ENCODE measurements at places on chromosomes 2 and 18. TPM values are rescaled to one million over a fixed set of nuclear protein-coding genes. Genes with fewer than 3 reads are reported as not detected.

- no peak for DNase-seq
Observed at GRCh38 chr2:238489896-238490295, 63.2 kb downstream of the ASB1 start.

CCDC178 gene
- total RNA-seq: 2.8 TPM

DNA sequence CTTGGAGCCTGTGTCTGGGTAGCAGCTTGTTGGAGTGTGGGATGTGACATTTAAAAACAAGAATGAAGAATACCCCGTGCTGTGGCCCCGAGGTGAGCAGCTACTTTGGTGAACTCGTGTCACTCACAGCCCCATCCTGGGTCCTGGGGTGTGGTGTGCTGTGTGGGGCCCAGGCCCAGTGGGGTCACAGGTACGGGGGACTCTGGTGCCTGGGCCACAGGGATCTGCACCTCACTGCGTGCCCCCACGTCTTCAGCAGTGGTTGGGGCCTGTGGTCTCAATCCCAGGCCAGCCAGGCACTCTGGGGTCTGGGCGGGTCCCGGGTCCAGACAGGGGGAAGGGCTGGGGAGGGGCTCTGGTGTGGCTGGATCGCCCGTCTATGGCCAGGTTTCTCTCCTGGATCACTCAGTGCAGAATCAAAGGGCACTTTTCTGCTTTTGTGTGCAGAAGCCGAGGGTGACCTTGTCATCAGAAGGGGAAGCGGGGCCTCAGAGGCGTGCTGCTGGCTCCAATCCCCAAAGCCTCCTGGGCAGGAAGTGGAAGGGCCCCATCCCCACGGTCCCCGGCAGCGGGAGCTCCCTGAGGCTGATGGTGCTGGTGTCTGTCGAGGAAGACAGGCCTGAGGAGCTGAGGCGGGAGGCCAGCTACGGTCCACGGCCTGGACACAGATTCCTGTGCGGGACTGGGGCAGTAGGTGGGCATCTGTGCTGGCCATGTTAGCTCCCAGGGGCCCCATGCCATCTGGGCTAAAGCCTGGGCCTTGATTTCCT, 1.4 kb downstream of the GPR35 start:
- DNase-seq: no peak

REG3A gene
- not detected for total RNA-seq

DNA sequence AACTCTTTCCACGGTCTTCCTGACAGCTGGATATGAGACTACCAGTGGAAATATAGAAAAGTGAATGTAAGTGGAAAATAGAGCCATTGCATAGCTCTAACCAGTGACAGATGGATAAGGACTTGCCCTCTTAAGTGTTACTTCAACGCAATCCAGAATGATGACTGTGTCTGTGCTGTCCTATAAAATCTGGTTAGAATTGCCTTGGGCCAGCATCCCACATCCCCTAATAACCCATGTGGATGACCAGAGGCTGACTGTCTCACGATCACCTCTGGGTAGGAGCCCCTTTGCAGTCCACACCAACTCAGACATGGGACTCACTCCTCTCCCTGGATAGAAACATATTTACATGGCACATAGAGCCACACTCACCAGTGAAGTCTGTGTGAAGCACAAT, 186.6 kb downstream of the C1D start:
- no peak for DNase-seq

DNA sequence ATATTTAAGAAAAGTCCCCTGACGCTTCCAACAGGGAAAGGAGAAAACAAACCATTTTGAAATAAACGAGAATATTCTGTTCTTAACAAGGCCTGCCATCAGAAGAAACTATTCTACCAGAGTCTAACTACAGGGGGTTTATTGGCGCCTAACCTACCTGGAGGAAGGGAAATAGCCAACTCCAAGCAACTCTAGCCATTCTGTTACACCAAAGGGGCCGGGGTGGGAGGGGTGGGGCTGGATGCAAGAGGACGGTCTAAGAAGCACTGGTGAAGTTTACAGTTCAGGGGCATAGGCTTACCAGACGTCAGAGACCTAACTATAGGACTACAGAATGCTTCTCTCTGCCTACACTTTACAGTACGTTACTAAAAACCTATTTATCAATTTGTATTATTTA, 60.5 kb upstream of the GALNT5 start:
- no peak for DNase-seq

DNA sequence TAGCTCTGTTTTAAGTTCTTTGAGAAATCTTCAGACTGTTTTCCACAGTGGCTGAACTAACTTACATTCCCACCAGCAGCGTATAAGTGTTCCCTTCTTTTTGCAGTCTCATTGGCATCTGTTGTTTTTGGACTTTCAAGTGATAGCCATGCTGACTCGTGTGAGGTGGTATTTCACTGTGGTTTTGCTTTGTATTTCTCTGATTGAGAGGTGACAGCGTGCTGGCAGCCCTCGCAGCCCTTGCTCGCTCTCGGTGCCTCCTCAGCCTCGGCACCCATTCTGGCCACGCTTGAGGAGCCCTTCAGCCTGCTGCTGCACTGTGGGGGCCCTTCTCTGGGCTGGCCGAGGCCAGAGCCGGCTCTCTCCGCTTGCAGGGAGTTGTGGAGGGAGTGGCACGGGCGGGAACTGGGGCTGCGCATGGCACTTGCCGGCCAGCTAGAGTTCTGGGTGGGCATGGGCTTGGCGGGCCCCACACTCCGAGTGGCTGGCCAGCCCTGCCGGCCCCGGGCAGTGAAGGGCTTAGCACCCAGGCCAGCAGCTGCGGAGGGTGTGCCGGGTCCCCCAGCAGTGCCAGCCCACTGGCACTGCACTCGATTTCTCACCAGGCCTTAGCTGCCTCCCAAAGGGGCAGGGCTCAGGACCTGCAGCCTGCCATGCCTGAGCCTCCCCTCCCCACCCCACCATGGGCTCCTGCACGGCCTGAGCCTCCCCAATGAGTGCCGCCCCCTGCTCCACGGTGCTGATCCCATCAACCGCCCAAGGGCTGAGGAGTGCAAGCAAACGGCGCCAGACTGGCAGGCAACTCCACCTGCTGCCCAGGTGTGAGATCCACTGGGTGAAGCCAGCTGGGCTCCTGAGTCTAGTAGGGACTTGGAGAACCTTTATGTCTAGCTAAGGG, 151.8 kb downstream of the IRS1 start:
- DNase-seq: no peak

DNA sequence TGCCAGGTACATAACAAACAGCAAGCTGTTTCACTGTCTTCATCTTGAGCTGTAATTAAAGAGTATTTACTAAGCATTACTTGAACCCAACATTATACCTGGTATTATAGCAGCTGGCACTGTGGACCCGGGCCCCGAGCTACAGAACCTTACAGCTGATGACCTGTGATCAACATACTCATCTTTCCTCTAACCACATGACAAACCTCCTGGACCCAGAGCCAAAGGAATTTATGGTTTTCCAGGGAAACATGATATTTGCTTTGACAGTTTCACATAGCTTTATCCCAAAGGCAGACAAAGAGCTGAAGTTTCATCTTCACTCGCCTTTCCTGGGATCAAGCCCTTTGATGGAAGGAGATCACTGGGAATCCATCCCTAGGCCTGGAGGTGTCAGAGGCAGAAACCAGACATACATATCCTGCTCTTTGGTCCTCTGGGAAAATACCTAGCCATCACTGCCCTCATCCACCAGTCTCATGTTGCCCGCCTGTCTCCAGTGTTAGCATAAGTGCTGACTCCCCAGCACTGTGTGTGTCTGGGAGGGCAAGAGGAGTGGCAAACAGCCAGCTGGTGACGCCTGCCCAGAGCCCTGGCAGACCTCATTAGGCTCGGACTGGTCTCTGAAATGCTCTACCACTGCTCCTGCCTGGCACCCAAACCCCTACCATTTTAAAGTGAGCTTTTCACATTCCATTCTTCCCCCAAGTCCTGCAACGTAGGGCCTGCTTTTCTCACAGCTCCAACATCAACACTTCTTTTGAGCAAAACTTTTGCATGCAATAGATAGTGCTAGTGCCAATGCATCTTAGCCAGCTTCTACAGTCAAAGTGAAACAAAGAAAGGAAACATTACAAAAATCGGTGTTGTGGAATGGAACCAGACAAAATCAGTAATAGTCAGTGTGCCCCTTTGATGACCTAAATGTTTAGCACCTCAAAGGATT, 138.8 kb upstream of the CTAGE1 start:
- no peak for DNase-seq

ABCG5 gene
- not detected for total RNA-seq

GRCh38 chr2:72744049-72744448, 81.8 kb downstream of the EXOC6B start:
- no peak for DNase-seq

PARD6G gene
- 2.1 TPM for total RNA-seq

DNA sequence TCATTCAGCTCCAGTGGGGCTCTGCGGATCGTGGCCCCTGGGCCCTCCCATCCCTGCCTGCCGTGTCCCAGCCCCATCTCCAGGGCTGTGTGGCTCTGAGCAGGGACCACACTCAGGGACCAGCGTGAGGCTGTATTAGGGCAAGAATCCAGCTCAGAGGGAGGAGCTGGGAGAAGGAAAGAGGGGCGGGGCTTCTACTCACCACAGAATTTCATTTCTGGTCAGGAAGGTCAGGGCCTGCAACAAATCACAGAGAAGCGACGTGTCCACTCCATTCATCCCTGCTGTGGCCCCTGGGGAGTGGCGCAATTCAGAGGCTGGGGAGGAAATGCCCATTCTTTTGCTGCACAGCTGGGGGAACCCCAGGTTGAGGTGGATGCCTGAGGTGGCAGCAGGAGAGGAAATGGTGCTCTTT, 828 bp downstream of the CIB4 start:
- no peak for DNase-seq

GRCh38 chr2:28393114-28393836, 617 bp downstream of the FOSL2 start:
- no peak for DNase-seq

DNA sequence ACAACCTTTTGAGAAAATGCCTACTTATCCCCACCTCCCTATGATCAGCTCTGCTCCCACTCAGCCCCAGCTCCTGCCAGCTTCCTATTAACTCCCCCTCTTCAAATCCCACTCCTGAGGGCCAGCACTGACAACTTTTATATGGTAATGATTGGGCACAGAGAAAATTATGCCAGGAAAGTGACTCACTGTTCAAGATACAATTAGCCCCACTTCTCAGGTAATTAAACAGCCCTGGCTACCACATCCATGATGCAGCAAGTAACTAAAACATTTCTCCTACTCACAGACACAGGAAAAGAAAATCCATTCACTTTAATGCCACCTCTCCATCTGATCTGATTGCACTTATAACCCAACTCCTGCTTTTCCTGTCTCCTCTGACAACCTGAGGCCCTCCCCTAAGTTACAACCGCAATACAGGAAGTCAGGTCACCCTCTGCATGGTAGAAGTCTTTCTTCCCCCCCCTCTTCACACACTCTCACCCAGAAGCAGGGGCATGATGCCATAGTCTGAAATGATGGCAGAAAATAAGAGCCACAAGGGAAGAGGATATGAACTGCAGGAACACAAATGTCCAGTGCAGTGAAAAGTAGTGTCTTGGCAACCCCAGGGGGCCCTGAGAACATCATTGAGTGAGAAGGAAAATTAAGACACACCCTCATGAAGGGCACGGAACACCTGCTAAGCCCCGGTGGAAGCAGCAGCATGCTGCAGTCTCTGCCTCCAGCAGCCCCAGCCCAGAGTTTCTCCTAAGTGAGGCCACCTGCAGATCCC, 54.4 kb downstream of the STK39 start:
- DNase-seq: no peak

Data from omental fat pad (tissue), 4 donors.